Activated CD8-positive, alpha-beta memory T cell treated with anti-CD3 and anti-CD28 coated beads for 1 hour (primary cell): ENCODE measurements at places on chromosomes 7 and 10.

- DNase-seq, result no peak
These were observed 101.1 kb upstream of the ABCB5 start for GRCh38 chr7:20514364-20514763.

DNA sequence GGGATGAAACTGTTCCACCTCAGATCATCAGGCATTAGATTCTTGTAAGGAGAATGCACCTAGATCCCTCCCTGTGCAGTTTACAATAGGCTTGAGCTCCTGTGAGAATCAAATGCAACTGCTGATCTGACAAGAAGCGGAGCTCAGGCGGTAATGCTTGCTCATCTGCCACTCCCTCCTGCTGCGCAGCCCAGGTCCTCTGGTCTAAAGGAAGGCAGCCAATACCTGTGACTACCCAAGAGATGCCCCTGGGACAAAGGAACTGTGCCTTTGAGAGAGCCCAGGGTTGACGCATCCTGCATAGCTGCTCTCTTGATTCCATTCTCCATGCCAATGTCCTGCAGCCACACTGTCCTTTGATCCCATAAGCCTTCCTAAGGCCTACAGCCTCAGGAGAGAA lies 73.1 kb downstream of the ADCYAP1R1 start:
- no peak for DNase-seq

DNA sequence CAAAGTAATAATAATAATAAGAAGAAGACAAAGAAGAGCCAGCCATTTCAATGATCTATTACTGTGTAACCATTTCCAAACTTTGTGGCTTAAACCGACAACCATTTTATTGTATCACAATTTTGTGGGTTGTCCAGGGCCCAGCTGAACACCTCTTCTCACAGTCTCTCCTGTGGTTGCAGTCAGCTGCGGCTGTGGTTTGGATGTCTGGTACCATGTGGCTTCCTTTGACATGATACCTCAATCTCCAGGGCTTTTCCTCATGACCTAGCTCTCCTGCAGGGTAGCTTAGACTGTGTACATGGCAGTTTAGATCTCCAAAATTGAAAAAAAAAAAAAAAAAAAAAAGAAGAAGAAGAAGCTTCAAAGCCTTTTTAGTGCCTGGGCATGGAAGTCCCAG lies 72.6 kb upstream of the NFKB2 start:
- DNase-seq, result peak; percentile 2

GRCh38 chr7:39609935-39610263 lies 13.5 kb upstream of the RALA start:
- no peak for DNase-seq

DNA sequence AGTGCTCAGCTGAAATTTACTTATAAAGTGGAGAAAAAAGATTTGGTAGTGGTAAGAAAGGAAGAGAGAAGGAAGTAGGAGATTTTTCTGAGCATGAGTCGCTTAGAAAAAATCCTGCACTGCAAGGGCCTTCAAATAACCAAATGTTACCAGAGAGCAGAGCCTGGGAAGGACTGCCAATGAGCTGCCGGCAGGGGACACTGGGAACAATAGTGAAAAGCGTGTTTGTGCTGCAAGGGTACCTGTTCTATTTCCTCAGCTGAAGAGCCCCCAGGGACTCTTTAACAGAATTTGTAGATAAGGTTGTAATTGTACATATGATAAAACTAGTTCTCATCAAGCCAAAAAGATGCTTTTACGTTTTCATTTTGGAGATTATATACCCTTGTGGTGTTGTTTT lies 696.3 kb upstream of the C7orf33 start:
- DNase-seq, result no peak

- no peak for DNase-seq
These were observed 133.3 kb downstream of the CELF2 start for GRCh38 chr10:11150879-11151415.

- no peak for DNase-seq
These were observed 23.5 kb upstream of the FAM180A start for GRCh38 chr7:135771961-135772638.

DNA sequence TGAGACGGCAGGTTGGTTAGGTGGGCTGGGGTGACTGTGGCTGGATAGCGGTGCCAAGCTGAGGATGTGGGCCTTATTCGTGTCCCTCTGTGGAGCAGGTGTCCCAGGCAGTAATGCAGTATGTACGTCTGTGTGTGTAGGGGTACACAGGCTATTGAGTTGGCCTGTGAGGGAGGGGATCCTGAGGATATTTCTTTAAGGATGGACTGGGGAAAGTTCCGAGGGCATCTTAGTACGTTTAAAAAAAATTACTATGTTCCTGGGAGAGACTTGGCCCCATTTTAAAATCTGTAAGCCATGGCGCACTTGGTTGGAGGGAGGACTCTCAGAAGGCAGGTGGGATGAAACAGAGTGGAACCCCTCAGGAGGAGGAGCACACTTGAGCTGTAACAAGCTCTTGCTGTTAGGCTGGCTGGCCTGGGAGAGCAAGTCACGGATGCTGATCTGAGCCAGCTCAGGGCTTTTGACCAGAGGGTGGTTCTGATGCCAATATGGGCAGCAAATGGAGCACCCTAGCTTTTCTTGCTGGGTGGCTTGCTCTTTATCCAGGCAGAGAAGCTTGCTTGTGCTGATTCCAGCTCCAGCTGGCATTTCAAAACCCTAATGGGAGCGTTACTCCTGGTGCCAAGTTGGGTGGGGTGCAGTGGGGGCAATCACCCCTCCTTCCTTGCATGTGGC lies 765 bp downstream of the WBP1L start:
- no peak for DNase-seq

- DNase-seq, result no peak
These were observed 673.8 kb downstream of the INHBA start for GRCh38 chr7:41029072-41029499.

GRCh38 chr7:109020251-109020650 lies 450.6 kb downstream of the DNAJB9 start:
- no peak for DNase-seq

- DNase-seq, result no peak
These were observed 41.6 kb upstream of the AQP1 start for GRCh38 chr7:30869794-30870611.

DNA sequence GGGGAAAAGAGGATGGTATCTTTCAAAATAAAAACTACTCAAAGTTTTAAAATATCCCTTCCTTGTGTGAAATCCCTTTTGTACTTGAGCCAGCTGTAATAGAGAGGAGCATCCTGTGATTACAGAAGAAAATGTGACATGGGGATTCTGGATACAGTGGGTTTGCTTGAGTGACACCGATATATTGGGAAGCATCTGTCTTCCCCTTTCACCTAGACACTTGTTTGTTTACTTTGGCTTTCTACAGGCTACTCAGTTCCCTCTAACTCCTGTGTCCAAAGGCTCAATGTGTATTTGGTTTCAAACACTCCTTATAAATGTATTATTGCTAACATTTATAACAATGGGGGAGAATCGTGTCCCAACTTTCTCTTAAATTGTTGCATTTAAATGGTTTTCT lies 24.4 kb downstream of the CPED1 start:
- DNase-seq, result no peak

GRCh38 chr7:43450894-43451293 lies 132.0 kb upstream of the STK17A start:
- DNase-seq, result no peak

DNA sequence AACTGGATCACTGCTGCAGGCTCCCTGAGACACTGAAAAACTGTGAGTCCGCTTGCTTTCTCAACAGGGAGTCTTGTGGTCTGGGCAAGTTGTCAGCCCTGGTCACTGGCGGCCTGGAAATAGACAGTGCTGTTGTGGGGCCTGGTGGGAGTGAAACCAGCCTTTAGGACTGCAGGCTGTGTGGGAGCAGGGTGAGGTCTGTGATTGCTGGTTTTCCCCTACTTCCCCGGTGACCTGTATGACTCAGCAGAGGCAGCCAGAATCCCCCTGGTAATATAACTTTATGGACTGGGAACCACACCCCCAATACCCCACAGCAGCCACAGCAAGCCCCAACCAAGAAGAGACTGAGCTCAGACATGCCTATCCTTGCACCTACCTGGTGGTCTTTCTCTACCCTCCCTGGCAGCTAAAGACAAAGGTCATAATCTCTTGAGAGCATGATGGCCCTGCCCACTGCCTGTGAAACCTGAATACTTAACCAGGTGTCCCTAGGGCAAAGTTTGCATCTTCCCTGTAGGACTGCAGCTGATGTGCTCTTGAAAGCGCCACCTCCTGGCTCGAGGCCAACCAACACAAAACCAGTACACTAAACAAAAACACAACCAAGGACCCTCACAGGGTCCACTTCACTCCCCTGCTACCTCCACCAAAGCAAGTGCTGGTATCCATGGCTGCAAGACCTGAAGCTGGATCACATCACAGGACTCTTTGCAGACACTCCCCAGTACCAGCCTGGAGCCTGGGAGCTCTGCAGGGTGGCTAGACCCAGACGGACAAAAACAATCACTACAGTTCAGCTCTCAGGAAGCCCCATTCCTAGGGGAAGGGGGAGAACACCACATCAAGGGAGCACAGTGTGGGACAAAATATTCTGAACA lies 7.2 kb upstream of the ADAM22 start:
- DNase-seq, result no peak

DNA sequence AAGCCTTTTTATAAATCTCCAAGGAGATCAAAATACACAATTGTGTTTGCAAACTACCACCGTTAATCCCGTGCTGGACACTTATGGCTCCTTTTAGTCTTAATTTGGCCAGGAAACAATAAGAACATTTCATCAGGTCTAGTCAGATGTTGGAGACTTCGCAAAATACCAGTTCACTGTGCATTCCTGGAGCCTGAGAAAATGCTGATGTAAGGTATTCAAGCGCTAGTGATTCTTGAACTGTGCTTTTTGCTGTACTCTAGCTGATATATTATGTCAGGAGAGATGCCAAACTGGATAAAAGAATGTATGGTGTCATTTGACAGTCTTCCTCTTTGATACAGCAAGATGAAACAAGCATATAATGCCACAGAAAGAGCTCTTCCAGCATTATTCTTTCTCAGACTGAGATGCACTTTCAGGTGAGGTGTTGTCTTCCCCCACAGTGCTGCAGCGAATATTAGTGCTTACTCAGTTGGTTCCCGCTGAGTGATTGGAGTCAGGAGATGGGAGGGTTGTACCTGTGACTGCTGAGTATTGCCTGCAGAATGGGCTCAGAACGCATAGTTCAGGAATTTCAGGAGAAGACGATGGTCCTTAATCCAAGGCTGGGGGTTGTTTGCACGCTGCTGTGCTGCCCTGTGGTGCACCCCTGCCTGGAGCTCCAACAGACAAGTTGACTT lies 59.2 kb downstream of the OGDH start:
- DNase-seq, result no peak

GRCh38 chr7:517774-518629 lies 1.6 kb downstream of the PDGFA start:
- DNase-seq, result no peak

DNA sequence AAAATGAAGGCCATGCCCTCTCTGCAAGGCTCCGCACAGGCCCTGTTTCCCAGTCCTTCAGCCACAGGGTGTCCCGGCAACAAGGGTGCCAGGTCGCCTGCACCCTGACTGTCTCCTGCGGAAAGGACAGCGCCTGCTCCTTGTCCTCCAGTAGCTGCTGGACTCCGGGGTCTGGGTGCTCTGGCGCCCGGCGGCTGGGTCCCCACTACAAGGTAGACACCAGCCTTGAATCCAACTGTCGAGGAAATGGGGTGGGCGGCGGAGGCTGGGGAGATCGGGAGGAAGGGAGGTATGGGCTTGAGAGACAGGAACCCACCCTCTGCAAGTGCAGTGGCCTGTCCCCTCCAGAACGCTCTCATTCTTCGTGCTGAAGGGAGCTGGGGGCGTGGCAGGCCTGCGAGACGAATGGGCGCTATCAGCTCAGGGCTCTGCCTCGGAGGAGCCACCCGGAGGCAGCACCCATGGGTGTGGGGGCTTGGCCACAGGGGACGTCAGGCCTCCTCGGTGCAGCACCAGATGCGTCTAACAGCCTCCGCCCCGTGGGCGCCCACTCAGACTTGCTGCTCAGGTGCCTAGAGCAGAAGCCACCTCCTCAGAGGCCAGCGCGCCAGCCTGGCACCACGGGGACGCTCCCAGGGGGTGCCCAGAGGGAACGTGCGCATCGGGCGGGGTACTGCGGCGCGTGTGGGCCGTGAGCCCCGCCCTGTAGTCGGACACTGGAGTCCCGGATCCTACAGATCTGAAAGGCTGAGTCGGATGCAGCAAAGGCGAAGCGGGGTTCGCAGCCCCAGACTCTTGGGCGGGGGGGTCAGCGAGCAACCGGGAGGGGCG lies 15.6 kb downstream of the ADAM8 start:
- peak; percentile 35 for DNase-seq

GRCh38 chr10:132715776-132716680 lies 69.9 kb downstream of the NKX6-2 start:
- DNase-seq, result no peak

DNA sequence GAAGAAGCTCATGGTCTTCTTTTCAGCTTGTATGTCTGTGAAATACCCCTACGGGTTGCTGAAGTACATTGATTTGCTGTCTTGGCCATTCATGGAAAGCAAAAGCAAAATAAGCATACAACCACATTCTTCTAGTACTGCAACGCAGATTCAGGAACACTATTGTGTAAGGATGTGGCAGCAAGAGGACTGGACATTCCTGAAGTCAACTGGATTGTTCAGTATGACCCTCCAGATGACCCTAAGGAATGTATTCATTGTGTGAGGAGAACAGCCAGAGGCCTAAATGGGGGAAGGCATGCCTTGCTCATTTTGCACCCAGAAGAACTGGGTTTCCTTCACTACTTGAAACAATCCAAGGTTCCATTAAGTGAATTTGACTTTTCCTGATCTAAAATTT lies 133.4 kb upstream of the ANKRD1 start:
- DNase-seq, result no peak

DNA sequence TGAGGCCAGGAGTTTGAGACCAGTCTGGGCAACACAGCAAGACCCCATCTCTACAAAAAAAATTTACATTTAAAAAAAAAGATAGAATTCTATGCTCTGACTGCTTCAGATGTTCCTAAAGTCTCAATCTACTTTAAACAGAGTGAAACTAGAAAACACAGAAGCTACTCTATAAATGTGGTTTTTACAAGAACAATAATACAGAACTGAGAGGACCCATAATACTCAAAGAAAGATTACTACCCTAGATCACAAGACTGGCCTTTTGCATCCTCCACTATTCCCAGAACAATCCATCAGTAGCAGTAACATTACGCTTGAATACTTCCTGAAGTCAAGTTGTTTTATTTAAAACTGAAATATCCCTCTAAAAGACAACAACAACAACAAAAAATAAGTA lies 119.4 kb downstream of the ZFAND4 start:
- no peak for DNase-seq

DNA sequence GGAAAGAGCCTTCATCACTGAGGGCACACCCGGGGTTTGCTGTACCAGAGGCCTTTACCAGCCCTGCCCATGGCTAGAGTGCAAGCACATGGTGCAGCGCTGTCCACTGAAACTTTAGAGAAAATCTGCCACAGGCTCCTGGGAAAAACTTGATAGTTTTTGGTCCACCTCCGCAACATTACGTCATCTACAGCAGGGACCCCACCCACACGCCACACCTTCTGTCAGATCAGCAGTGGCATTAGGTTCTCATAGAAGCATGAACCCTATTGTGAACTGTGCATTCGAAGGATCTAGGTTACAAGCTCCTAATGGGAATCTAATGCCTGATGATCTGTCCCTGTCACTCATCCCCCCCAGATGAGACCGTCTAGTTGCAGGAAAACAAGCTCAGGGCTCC lies 2.5 kb upstream of the ODAD2 start:
- DNase-seq, result no peak

GRCh38 chr7:154583454-154583853 lies 419.5 kb downstream of the PAXIP1 start:
- no peak for DNase-seq
